ENCODE measurements at places on chromosomes 7 and 10.
A peak's percentile ranks its signal among the peaks of the same experiment; 100 is the strongest.

GRCh38 chr10:52455098-52455497, 141.0 kb downstream of the DKK1 start:
- DNase-seq: no peak

DNA sequence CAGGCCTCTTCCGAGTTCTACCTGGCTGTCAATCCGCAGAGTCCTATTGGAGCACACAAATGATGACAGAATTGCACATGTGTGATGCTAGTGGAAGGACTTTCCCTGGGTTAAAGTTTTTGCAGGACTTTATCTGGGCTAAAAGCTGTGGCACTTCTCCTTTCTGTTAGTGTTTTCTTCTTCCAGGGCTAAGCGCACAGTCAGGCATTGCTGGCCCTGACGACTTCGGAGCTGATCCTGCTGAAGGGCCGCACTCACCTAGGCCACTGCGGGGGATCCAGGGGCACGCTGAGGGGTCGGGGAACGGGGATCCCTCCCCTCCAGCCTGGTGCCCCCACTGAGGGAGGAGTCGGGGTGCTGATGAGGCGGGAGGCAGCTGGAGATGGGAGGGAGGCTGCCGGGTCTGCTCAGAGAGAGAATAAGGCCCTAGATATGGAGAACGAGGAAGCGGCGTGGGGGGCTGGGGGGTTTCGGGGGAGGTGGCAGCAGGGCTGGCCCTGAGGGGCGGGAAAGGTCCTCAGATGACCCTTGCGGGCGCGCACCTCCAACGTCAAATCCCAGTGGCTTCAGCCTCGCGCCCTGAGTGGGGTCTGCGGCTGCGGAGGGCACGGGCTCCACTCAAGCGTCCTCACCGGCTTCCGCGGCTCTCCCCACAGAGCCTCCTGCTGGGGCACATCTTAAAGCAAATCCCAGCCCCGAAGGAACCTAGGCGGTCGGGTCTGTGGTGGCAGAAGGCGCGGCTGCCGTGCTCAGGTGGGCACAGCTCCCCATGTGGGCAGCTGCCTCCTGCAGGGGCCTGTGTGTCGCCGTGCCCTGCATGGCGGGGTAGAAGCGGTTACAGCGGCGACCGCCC, 30.9 kb downstream of the AGR3 start:
- no peak for DNase-seq

DNA sequence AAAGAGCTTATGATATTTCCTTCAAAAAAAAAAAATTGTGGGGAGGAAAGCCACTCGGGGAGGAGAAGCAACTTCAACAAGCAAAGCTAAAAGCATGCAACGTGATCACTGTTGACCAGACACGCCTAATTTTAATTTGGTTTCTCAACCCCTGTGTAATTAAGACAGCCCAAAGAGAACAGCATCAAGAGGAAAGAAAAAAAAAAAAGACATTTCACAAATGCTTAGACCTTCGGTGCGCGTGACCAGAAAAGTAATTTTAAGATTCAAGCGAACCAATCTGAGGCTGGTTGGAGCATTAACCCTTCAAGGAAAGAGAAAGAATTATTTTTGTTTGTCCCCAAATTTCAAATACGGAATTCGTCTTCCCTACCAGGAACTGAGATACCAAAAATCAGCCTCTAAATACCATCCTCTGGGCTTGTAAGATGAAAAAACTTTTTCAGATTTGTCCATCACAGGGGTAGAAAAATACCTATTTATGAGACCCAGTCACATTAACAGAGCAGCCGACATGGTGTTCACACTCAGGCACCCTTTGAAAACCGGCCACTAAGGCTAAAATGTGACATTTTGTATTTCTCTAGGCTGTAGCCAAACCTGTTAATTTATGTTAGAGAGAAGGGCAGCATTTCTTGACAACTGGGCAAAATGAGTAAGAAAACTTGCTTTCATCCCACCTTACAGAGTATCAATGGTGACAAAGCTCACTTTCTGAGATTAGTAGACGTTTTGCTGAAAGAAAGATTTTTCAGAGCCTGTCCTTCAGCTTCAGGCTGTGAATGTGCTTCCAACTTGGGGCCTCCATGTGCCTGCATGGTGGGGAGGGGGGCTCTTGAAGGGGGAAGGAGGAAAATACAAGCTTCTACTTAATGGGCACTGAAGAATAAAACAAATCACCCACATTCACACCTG, 179.9 kb upstream of the KLF14 start:
- no peak for DNase-seq

GRCh38 chr10:42989481-42989921, 87.4 kb upstream of the RET start:
- no peak for DNase-seq

DNA sequence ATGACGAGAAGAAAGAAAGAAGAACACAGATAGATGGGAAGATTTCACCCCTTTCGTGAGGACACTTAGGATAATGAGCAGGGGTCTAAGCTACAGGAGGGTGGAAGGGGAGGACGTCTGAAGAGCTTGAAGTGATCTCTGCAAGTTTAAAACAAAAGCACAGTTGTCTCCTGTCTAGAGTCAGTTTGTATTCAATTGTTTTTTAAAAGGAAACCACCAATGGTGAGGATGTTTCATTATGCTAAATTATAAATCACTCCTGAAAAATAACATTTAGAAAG, 85.9 kb downstream of the ADAM12 start:
- no peak for DNase-seq

DNA sequence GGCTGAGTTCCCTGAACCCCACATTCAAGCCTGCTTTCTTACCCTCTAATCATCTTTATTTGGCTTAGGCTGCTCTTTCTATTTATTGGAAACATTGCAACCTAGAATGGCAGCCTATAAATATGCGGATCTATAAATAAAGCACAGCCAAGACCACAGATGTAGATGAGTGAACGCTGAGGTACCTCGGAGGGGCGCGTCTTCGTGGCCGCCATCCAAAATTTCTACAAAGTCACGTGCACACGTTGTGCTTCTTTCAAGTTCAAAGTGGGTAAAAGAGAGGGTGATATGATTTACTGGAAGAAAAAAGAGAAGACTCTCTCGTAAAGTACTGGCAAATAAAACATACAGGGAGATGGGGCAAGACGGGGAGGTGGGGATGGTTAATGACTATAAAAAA, 132.6 kb upstream of the RSU1 start:
- no peak for DNase-seq

GRCh38 chr7:129649128-129649690, 37.7 kb downstream of the NRF1 start:
- DNase-seq: no peak

DNA sequence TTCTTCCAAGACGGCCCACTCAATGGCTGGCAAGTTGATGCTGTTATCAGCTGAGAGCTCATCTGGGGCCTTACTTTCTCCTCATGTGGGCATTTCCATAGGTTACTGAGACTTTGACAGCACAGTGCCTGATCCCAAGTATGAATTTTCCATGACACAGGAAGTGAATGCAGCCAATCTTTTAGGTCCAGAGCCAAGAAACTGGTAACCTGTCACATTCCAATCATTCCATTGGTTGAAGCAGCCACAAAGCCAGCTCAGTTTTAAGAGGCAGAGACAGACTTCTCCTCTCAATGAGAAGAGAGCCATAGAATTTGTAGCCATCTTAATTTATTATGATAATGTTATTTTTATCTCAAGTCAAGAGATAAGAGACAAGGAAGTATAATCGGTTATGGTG, 775.5 kb downstream of the CNTNAP2 start:
- no peak for DNase-seq

GRCh38 chr7:50595491-50596102, 30.4 kb upstream of the DDC start:
- DNase-seq: no peak

DNA sequence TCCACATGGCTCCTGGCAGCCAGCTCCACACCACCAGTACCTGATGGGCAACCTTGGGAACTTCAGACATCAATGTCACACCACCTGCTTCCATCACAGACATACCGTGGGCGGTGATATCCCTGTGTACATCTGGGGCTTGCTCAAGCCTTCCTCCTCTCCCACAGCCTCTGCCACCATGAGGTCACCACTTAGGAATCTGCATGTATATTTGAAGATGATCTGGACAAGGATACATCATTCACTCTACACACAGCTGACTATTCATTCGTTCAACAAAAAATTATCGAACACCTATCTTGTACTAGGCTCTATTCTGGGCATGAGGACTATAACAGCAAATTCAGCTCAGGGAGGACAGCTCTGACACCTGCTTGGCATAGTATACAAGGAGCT, 6.8 kb downstream of the DLG5 start:
- no peak for DNase-seq

GRCh38 chr10:72525277-72525676, 100.6 kb downstream of the MICU1 start:
- DNase-seq: peak; percentile 23

DNA sequence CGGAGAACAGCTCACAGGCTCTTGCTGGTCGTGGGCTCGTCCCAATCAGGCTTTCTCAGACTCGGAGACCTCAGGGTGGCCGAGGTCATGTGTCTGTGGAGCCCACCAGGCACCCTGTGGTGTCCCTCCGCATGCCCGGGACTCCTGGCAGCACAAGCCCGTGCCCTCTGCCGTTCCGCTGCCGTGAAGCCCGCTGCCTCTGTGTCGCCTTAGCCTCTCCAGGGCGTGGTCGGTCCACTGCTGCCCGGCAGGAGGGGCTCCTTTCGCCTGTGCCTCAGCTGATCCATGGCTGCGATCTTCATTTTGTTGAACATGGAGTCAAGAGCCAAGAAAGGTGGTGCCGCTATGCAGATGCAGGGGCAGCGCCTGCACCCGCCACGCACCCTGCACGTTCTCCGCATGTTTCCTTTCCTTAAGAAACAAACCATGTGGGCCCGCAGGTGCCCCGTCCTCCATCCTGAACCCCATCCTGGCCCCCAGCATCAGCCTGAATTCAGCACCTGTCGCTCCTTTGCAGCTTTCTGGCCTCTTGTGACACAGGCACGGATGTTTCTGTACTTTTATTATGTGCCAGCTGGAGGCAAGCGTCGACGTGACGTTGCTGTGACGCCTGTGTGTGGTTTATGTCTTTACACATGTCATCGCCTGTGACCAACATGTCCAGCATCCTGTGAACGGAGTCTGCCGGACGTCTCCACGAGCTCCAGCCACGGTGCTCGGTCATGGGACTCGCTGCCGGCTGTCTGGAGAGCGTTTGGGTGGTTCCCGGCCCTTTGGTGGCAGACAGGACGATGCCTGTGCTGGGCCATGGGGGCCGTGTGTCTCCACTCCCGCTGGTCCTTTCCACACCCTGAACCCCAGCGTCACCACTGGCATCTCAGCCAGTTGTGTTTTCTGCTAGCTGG, 69.9 kb downstream of the NKX6-2 start:
- DNase-seq: no peak

- DNase-seq: no peak
Observed at GRCh38 chr7:42237811-42238541, 967 bp upstream of the GLI3 start.

GRCh38 chr7:118076564-118076963, 107.4 kb upstream of the LSM8 start:
- no peak for DNase-seq

DNA sequence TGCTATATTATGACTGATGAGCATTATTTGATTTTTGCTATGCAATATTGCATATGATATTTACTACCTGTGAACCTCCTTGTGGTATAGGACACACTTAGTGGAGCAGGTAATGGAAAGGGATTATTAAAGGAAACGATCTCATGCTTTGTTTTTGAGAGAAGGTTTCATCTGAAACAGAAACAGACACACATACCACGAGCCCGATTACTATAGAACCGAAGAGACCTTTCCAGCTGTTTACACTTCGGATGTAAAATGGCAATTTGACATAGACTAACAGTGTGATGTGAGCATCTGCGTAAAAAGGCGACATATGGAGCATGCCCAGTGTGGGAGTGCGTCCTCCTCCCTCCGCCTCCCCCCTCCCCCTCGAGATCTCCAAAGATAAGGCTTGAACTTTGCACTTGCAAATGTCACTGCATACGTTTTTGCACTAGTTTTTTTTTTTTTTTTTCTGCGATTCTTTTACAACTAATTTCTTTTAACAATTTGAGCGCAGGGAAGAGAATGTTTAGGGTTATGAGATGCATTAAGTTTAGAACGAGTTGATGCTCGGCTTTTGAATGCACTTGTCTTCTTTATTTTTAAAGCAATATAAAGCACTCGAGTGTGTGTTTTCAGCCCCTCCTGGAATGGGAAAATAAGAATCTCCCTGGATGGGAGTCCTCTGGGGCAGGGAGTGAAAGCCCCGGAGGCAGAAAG, 251.0 kb downstream of the NSUN6 start:
- no peak for DNase-seq

DNA sequence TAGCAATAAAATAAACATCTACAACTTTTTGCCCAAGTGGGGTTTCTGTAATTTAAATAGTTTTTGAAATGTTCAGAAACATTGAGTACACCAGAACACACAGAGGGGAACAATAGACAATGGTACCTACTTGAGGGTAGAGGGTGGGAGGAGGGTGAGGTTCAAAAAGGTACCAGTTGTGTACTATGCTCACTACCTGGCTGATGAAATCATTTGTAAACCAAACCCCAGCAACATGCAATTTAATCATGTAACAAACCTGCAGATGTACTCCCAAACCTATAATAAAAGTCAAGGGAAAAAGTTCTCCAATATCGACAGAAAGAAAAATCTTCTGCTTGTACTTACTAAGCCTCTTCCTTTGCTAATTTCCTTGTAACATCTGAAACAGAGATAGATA, 4.2 kb upstream of the TES start:
- no peak for DNase-seq

DNA sequence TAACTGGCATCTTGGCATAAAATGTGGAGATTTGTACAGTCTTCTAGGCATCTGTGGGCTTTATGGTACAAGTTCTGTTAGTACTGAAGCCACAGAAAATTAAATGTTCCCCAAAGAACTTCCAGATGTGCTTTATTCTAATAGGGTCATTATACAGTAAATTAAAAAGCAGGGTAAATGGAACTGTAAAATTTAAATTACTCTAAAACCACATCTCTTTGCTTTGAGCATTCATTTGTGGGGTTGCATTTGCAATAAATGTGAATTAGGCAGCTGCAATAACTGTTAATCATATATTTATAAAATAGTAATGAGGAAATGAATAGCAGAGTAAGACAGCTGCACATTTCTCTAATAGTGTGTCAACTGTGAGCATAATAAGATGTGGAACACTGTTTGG, 151.5 kb downstream of the BUB3 start:
- no peak for DNase-seq

GRCh38 chr10:13396369-13396768, 48.3 kb upstream of the SEPHS1 start:
- no peak for DNase-seq
